ENCODE measurements at places on chromosomes 13 and 19. TPM values are rescaled to one million over a fixed set of nuclear protein-coding genes. Genes with fewer than 3 reads are reported as not detected.

The SLC17A7 gene
- total RNA-seq, result 3.8 TPM

The MEF2B gene
- 4.7 TPM for total RNA-seq

The FXYD1 gene
- 460 TPM for total RNA-seq

The DNASE2 gene
- 26.7 TPM for total RNA-seq

The ZIK1 gene
- 4.9 TPM for total RNA-seq

The ZNF845 gene
- 8.3 TPM for total RNA-seq

The FPR3 gene
- total RNA-seq, result 8.8 TPM

The ZNF541 gene
- total RNA-seq, result 0.71 TPM

The ZNF382 gene
- total RNA-seq, result 13.6 TPM

The NLRP9 gene
- total RNA-seq, result not detected

The POU2F2 gene
- 5.6 TPM for total RNA-seq

The RASIP1 gene
- 28.0 TPM for total RNA-seq

The ZNF415 gene
- total RNA-seq, result 12.6 TPM

The ZNF256 gene
- 6.5 TPM for total RNA-seq

The S1PR4 gene
- 3.1 TPM for total RNA-seq

The HIF3A gene
- 55.0 TPM for total RNA-seq

The HRC gene
- total RNA-seq, result 5.1 TPM

The CBLC gene
- not detected for total RNA-seq

The CEBPA gene
- 20.4 TPM for total RNA-seq

The ZNF611 gene
- 26.6 TPM for total RNA-seq

The FUT1 gene
- total RNA-seq, result 3.6 TPM

The SYDE1 gene
- 39.9 TPM for total RNA-seq

The FXYD7 gene
- total RNA-seq, result 5.5 TPM

All from sciatic nerve (tissue), 2 donors.